ENCODE measurements at places on chromosomes 16 and 17.

DNA sequence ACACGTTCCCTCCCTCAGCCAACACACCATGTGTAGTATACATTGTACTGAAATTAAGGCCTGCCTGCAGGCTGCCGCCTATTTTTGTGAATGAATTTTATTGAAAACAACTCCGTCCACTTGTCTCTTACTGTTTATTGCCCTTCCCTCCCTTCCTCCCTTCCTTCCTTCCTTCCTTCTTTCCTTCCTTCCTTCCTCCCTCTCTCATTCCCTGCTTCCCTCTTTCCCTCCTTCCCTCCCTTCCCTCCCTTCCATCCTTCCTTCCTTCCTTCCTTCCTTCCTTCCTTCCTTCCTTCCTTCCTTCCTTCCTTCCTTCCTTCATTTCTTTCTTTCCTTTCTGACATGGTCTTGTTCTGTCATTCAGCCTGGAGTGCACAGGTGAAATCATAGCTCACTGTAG is 2.3 kb downstream of the ITGAM start:
- DNase-seq: no peak

DNA sequence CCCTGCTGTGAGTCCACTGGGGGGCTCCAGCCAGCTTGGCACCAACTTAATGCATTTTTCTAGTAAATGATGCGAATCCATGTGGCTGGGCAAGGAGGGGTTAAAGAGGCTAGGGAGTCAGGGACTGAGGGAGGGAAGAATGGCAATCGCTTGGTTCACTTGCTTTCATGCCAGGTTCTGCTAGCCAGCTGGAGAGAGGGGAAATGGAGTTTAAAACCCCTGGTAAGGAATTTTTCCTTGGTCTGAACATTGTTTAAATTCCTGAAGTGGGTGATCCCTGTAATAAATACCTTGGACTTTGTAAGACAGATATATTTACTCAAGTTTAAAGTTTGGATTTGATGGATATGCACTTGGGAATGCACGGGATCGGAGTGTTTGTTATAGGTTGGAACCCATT is 22.8 kb downstream of the ANKFN1 start:
- no peak for DNase-seq

DNA sequence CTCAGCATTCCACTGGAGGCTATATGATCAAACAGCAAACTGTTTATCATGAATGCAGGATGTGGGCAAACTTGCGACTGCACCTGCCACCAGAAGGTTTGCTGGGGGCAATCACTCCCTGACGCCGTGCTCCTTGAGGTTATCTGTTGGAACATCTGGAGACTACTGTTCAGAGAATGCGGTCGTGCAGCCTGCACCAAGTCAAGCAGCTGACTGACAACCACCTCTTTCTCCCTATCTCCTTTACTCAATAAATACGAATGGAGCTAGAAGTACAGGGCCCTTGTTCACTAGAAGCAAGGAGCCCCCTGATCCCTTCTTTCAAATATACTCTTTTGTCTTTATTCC is 2101.2 kb downstream of the TP53TG3F start:
- DNase-seq: no peak

GRCh38 chr17:36675786-36676185 is 74.4 kb downstream of the MRM1 start:
- DNase-seq: no peak

GRCh38 chr17:81394921-81395599 is at the start of gene BAHCC1:
BAHCC1 (plus strand) TSS chr17:81395457; CDS start chr17:81399740, 4,283 bp downstream.
- peak; percentile 96 for DNase-seq

DNA sequence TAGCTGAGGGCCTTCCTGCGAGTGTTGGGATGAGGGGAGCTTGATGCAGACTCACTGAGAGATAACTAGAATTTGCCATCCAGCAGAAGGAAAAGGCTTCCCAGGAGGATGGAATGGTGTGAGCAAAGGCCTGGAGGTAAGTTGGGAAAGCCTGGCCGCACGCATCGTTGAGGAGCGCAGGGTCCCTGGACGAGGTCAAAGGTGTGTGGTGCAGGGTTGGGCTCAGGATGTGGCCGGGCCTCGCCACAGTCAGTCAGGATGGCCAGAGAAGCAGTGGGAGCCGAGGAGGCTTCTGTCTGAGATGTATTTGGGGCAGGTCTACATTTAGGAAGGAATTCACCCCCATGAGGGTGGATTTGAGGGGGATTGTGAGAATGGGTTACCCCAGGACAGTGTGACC is 16.4 kb downstream of the DRC3 start:
- no peak for DNase-seq

DNA sequence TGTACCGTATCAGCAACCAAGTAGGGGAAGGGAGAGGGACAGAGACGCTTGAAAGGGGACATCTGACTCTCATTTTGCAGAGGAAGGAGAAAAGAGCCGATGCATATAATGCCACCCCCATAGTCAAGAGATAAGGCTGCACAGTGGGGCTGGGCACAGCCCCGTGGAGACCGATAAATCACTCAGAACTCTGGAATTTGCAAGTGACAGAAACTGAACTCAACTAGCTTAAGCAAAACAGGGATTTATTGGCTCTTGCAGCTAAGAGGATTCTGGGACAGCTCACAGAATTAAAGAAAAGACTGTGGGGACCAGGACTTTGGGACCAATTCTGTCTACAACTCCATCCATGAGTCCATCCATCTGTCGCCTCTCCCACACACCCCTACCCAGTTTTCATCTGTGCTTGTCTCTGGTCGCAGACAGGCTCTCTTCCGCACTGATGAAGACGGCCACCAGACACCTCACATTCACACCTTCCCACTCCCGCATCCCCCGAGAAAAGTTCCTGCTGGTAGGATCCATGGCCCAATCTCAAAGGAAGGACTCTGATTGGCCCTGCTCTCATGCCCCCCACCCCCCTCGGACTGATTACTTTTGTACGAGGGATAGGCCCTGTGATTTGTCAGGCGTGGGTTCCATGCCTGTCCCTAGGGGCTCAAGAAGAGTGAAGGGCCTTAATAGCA is 105.9 kb upstream of the RPL38 start:
- DNase-seq: no peak

DNA sequence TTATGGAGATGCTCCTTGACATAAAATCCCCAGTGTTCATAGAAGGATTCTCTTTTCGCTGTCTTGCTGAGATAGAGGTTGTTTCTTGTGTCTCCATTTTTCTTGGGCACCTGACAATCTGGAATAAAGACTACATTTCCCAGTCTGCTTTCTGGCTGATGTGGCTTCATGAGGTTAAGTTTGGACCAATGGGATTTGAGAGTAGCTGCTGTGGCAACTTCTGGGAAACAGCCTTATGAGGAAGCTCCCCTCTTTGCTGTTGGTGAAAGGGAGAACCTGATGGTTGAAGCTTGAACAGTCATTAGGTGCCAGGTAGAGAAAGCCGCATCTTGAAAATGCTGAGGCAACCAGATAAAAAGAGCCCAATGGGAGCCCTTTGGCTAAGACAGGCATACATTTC is 24.4 kb downstream of the HS3ST4 start:
- DNase-seq: no peak

GRCh38 chr16:89567656-89568594 is 7.4 kb downstream of the RPL13 start:
- DNase-seq: no peak

DNA sequence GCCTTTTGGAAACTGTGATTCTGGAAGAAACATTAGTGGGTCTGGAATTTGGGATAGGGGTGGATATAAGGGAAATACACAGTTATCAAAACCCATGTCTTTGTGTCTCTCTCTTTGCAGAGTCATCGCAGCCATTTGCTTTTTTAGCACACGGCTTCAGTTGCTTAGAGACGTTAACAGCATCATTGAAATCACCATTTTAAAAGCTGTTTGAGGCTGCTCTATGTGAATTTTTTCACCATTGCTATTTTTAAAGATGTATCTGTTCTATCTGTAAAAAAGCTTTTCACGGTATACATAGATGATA is 47.3 kb downstream of the OMG start:
- DNase-seq: no peak

GRCh38 chr17:58330538-58330996 is 2.0 kb upstream of the TSPOAP1 start:
- peak; percentile 62 for DNase-seq

DNA sequence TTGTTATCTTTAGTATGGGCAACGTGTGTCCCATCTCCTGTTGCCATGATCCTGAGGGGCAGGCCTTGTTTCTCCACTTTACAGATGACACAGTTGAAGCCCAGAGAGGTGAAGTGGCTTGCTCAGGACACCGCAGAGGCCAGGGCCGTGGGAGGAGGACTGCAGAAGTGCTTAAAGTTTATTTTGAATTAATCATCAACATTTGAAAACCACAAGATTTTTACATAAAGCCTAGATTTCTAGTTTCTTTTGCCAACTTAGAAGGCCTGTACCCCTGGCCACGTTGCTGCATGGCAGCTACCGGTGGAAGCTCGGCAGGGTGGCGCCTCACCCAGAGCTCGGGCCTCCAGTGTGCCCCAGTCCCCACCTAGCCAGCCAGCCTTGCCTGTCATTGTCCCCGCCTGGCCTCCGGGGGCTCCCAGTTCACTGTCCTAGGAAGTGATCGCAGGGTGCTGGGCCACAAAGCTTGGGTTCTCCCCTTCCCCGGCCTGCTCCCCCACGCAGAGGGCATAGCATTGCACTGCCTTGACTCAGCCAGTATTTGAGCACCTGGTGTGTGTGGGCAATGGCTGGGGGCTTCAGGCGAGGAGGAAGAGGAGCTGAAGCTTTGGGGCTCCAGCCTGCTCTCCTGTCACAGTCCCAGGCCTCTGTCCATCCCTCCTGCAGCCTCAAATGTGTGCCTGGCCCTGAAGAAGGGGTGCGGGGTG is 14.8 kb upstream of the ADCY7 start:
- no peak for DNase-seq

DNA sequence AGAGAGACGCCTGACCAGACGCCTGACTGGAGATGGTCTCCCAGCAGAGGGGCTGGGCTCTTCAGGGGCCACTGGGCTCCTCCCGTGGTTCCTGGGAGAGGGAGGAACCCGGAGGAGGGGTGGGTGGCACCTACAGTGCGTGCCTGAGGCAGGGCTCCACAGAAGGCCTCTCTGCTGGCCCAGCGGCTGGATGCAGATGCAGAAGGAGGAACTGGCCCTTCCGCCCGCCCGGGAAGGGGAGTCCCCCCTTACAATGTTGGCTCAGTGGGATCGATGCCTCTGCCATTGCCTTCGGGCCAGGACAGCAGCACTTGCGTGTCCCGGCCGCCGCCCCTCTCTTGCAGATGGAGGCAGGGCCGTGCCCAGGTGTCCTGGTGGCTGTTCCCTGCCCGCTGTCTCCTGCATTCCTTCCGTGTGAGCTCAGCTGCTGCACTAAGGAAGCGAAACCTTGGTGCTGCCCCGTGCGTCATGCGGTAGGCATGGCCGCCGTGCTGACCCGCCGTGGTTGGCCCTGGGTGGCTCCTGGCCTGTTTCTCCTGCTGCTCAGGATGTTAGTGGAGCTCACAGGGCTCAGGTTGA is 15.1 kb downstream of the BAIAP2 start:
- no peak for DNase-seq

DNA sequence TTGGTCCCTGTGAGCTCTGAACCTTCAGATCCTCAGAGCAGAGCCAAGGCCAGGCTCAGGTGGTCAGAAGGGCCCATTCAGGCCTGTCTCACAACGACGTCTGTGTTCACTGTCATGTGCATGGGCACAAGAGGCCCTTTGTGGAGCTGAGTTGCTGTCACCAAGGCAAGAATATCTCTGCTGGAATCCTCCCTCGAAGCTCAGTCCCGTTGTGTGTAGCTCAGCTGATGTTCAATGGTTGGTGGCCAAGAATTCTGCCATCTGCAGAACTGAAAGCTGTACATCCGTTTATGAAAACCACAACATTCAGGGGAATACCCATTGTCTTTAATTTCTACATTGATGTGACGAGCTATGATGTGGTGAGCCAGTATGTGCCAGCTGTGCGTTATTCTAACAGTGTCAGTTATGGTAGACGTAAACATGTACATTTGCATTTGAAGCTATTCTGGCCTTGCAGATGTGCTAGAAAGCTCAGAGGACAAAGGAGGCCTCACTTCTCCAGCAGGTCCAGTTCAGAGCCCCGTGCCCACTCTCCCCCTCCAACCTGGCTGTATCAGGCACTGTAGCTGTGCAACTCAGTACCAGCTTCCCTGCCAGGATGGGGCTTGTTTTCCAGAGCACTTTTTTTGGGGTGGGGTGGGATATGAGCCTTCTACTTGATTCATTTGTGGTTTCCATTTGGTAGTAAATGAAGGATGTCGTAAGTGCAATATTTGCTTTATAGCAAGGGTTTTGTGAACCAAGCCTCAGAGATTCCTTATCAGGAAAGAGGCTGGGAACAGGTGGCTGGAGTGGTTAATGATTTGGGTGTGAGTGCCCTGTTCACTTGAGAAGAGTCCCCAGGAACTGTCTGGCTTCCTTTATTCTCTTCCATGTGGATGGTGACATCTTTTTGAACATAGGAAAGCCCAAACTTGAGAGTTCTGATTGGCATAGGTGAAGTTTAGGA is 56.1 kb downstream of the B9D1 start:
- peak; percentile 30 for DNase-seq

DNA sequence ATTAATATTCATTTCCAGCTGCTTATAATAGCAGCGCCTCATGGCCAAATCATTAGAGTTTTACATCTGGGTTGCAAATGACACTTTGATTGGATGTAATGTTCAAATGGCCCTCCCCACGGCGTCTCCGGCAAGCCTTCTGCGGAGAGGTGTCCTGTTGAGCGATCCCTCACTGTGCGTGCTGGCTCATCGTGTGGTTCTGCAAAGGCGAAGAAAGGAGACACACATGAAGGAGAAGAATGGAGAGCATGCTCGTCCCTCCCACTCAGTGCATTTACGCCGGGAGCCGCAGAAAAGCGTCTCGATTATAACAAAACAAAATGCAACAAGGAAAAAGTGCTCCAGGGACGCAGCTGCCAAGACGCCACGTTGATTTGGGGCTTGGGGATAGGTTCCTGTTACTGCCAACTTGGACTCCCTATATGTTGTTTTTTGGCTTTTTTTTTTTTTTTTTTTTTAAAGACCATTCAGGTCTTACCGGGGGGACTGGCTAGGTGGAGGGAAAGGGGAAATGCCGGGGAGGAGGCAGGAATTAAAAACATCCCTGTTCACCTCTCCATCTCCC is 117.6 kb downstream of the C16orf78 start:
- DNase-seq: no peak

GRCh38 chr16:68752602-68753001 is 15.5 kb downstream of the CDH1 start:
- DNase-seq: peak; percentile 73

DNA sequence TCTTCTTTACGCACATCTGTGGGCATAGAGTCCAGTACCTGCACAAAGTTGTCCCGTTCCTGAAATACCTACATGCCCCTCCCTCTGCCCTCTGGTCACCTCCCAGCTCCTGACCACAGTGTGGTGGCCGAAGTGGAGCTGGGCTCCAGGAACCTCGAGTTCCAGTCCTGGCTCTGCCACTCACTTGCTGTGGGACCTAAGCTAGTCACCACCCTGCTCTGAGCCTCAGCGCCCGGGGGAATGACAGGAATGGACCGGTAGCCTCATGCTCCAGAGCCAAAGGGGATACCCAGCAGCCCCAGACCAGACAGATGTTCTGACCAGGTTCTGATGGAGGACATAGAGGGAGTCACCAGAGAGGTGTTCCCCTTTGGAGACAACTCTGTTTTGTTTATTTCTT is 26.7 kb upstream of the ITGA3 start:
- no peak for DNase-seq

Data from stimulated activated CD4-positive, alpha-beta T cell treated with anti-CD3 and anti-CD28 coated beads, Interleukin-1b, Interleukin-23, amount 100 ng/mL, for 48 hours (primary cell).